ENCODE measurements at places on chromosomes 16 and 17.

DNA sequence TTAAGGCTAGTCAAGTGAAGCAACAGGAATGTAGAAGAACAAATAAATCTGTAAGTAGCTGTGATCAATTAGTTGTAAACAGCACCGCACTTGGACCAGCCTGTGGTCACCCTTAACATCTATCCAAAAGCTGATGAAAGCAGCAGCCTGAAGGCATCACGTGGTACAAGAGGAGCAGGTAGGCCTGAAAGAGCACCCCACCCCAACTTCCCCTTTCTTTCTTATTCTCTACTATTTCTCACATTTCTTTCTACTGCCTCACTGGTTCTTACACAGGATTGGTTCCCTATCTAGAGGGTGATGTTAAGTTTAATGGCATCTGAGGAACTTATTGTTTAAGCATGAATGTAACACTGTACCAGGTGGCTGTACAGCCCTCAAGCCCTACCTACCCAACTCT, 42.6 kb upstream of the CLEC18B start:
- DNase-seq = no peak

DNA sequence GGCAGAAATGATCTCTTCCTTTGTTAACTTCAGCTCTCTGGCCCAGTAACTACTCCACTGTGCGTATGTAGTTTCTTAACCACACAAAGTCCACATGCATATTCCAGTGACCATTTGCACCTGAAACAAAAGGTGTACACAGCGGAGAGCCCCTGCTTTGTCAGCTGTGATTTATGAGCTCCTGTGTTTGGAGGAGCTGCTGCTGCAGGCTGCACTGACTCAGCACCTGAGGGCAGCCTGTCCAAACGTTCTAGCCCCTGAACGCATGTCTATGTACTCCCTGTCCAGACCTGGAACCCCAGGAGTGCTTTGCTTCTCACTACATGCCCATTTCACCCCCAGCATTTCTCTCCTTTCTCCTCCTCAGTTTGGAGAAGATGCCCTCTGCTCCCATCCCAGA, 216.1 kb downstream of the ABCC12 start:
- DNase-seq = no peak

- no peak for DNase-seq
Measured at GRCh38 chr16:86545954-86546637, 8.9 kb downstream of the MTHFSD start.

- no peak for DNase-seq
Measured at GRCh38 chr16:53083119-53083518, 28.3 kb downstream of the CHD9 start.

GRCh38 chr16:76713191-76713590, 436.0 kb downstream of the CNTNAP4 start:
- DNase-seq = no peak

GRCh38 chr17:30952638-30953393, 18.0 kb upstream of the RNF135 start:
- no peak for DNase-seq

DNA sequence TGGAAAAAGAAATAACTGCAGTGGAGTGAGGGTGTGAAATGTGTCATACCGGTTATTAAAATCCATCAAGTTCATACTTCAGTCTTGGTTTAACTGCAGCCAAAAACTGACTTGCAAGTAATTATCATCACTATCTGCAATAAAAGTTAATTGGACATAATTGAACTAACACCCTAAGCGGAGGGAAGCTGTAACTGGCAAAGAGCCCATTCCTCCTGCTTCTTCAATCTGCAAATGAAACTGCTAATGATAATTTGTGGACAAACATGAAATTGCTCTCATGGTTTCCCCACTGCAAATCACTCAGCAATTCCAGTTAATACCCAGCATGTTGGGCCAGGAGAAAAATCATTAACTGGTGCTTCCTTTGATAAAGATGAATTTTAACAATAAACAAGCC, 46.5 kb downstream of the FAM222B start:
- no peak for DNase-seq

DNA sequence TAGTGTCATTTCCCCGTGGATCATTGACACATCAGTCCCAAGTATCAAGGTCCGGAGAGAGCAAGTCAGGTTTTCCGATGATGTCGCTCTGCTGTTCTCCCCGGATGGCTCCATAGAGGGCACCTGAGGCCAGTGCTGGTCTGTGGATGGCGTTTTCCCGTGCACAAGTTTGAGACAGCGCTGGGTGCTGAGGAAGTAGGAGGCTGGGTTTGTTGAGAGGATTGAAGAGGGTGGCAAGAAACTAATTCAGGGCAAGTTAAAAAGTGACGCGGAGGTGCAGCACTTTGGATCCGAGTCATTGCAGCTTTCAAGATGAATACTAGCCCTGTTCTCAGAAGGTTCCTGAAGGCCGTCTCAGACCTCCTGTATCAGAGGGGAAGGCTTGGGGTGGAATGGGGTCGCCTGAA, 7.7 kb downstream of the NUBP1 start:
- DNase-seq = no peak

DNA sequence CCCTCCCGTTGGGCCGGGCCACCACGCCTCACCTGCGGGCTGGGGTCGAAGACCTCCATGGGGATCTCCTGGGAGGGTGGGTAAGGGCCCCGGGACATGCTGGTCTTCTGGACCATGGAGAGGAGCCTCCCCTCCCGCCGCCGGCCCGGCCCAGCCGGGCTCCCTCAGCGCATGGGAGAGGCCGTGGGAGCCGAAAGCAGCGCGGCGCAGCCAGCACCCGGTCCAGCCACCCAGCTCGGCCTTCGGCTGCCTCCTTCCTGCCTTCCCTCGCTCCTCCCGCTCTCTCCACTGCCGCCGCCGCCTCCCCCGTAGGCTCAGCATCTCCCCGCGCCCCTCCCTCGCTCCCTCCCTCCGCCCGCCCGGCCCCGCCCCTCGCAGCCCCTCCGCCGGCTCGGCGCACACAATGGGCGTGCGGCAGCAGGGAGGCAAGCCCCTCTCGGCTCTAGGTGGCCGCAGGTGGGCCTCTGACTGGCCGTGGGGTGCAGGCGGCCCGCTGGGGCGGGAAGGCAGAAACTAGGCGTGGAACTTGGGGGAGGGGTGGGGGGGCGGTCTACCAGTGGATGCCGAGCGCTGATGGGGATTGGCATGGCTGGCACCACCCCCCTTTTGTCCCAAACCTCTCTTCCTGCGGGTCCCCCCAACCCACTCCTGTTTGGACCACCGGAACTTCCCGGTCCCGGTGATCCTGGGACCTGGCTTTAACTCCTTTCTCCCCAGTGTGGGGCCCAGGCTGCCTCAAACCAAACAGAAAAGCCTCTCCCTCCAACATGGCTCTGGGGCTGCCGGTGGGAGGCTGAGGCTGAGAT, at the start of gene CACNB1:
Gene CACNB1, minus strand, starts transcription at position 290 of the 806 bp plus-strand sequence. Its CDS starts 174 bp downstream, at position 116.
- DNase-seq = peak; percentile 36

GRCh38 chr16:87674419-87674818, 72.1 kb downstream of the JPH3 start:
- DNase-seq = no peak

GRCh38 chr16:24801761-24802302, 43.9 kb upstream of the SLC5A11 start:
- no peak for DNase-seq

DNA sequence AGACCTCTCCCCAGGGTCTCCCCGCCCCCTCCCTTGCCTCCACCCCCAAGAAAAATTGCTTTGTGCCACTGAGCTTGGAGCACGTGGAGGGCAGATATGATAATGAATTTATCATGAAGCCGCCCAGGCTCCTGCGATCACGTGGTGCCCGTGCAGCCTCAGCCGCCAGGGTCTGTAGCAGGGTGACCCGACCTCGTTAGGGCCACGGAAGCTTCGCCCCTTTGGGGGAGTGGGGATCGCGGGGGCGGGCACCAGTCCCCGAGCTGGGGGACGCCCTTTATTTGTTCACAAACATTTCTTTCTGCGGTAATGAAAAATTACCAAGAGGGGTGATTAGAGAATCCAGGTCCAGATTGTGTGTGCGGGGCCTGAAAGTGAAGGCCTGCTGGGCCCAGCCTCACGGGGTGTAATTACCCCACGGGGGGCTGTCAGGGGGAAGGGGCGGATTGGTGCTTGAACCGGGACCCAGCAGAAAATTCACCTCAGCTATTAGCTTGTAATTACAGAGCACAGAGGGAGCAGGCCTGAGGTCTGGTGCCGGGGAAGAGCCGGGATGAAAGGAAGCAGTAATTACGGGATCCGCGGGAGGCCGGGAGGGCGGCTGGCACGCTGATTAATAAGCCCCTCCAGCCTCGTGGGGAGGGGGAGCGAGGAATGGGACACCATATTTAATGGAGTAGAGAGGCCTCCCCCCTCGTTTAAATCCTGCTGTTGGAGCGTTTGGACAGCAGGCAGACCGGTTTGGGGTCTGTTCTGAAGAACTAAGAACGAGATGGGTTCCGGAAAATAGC, 13.3 kb downstream of the GSE1 start:
- DNase-seq = no peak

DNA sequence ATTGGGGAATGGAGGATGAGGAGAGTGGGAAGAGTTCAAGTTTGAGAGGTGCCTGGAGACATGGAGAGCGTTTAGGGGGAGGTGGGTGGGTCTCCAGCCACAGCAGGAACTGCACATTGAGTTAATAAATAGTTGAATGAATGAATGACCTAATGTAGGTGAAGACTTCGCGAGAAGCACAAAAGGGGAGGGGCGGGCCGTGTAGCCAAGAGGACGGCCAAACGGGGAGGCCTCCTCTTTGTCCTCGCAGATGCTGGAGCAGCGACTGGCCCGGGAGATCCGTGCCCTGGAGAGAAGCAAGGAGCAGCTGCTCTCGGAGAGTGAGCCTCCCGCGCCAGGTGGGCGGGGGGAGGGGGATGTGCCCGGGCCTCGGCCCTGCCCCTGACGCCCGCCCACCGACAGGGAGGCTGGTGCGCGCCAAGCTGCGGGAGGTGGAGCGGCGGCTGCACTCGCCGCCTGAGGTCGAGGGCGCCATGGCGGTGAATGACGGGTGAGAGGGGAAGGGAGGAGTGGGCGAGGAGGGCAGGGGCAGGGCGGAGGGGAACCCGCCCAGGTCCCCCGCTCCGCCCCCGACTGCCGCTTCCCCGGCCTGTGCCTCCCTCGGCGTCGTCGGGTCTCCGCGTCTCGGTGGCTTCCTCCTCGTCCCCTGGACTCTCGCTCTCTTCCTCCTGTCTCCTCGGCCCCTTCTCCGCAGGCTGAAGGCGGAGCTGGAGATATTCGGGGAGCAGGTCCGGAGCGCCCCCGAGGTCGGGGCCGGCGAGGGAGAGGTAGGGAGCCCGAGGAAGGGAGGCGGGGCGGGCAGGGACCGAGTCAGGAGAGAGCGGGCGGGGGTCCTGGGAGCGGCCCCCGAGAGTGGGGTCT, 12.9 kb downstream of the SYCE1L start:
- peak; percentile 39 for DNase-seq

- no peak for DNase-seq
Measured at GRCh38 chr16:3542601-3543373, 34.4 kb downstream of the NLRC3 start.

- DNase-seq = peak; percentile 27
Measured at GRCh38 chr17:27572665-27573064, 58.3 kb upstream of the LGALS9 start.

- DNase-seq = no peak
Measured at GRCh38 chr17:80564545-80564944, 19.9 kb downstream of the RPTOR start.

DNA sequence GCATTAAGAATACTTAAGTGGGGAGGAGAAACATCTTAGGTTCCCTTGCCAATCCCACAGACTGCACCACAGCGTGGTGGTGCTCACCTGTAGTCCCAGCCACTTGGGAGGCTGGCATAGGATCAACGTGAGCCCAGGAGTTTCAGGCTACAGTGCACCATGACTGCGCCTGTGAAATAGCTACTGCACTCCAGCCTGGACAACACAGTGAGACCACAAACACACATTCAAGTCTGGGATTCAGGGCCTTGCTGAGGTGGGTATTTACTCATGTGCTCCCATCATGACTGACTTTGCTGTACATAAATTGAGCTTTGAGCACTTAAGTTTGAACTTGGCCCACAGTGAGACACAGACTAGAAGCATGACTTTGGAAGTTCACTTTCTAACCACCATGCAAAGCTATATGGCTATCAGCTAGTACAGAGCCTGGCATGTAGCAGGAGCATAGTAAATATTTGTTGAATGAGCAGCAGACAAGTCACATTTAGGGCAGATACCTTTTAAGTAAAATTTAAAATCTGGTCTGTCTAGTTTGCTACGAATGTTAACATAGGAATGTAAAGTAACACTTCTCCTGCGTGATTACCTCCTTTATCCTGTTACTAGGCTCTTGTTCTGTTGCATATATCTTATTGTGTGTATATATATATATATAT, 33.5 kb downstream of the CEP95 start:
- no peak for DNase-seq

DNA sequence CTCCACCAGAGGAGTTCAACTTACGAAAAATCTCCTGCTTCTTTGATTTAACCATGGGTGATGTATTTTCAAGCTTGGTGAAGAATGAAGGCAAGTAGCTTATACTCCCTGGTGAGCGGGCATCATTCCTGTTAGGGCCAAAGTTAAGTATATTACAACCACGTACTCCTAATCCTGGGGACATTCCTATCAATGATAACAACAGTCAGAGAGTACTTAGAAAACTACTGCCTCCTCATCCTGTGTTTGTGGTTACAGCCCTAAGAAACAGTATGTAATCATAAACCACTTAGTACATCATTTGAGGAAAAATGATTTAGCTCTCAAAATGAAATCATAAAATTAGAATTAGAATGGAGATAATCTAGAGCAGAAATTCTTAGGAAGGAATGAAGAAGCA, 47.3 kb downstream of the TTC19 start:
- DNase-seq = no peak

DNA sequence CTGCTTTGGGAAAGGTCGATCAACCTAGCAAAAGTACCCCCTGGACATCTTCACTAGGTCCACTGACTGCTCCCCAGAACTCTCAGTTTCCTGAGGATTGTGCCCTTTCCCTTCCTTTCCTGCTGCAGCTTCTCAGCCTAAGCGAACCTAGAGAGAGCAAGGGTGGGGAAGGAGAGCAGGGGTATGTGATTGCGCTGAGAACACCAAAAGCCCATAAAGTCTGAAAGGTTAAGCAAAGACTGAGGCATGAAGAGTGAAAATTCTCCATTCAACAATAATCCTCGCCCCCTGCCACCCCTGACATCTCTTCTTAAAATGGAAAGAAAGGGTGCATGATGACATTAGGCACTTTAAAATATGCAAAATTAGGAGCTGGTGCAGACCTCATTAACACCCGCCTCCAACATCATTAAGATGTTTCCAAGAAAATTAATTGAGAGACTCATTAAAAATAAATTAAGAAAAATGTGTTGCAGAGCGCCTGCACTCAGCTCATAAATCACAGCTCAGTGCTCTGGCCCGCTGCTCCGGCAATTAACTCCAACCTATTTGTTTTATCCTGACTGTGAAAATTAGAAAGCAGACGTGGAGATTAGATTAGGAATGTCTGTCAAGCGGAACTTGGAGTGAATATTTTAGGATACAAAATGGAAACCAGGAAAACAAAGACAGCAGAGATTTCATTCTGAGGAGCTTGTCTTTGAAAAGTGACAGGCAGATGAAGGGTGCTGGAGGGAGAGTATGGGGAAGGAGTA, 49.1 kb upstream of the PMFBP1 start:
- DNase-seq = no peak

DNA sequence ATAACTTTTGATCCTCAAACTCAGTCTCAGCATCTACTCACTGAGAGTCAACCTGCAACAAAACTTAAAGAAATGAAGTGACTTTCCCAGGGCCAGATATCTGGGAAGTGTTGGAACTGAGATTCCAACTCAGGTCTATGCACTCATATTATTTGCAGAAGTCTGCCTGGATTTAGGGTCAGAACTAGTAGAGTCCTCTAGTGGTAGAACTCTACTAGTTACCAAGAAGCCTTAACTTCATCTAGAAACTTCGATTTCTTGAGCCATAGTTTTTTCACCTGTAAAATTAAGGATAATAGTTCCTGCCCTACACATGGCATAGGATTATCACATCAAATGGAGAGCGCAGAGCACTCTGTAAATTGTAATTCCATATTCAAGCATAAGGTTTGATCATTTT, 23.4 kb upstream of the KRT24 start:
- no peak for DNase-seq

- DNase-seq = no peak
Measured at GRCh38 chr17:62994931-62995330, 28.9 kb downstream of the TANC2 start.
